Fibroblast of villous mesenchyme (primary cell): ENCODE measurements at places on chromosomes 4 and X.

DNA sequence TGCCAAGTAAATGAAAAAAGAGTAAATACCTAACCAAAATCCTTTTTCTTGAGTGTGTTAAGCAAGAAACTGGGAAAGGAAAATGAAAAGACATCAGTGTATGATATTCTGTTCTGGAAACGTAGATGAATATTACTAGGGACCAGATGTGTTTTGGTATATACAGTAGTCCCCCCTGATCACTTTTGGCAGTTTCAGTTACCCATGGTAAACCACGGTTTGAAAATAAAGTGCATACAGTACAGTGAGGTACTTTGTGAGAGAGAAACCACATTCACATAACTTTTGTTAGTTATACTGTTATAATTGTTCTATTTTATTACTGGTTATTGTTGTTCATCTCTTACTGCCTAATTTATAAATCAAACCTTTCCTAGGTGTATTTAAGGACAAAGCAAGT, 250.9 kb downstream of the TENM3 start:
- no peak for DNase-seq

DNA sequence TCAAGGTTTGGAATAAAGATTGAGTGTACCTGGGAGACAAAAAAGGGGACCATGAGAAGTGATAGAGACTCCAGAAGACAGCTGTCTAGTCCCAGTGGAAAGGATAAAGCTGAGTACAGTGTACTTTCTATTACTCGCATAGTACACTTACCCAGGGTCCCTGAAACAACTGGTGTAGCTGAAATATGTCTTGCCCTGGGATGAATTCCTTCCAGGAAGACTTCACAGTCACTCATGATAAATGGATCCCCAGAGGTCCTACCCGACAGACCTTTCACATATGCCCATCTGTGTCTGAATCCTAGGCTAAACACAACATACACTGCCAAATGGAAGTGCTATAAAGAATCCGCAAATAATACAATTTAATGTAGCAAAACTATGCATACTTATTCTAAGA, 48.2 kb upstream of the SPANXN1 start:
- no peak for DNase-seq

GRCh38 chrX:21799767-21800166, 39.6 kb upstream of the MBTPS2 start:
- DNase-seq: no peak

DNA sequence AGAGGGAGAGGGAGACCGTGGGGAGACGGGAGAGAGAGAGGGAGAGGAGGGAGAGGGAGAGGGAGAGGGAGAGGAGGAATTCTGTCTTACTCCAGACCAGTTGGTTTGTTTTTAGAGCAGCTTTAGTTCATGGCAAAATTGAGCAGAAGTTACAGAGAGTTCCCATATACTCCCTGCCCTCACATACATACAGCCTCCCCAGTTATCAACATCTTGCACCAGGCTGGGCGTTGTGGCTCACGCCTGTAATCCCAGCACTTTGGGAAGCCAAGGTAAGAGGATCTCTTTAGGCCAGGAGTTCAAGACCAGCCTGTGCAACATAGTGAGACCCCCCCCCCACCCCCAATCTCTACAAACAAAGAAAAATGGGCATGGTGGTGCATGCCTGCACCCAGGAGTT, 79.8 kb upstream of the OGT start:
- DNase-seq: no peak

- no peak for DNase-seq
Measured at GRCh38 chrX:71615954-71616353, 2.4 kb downstream of the CXCR3 start.

DNA sequence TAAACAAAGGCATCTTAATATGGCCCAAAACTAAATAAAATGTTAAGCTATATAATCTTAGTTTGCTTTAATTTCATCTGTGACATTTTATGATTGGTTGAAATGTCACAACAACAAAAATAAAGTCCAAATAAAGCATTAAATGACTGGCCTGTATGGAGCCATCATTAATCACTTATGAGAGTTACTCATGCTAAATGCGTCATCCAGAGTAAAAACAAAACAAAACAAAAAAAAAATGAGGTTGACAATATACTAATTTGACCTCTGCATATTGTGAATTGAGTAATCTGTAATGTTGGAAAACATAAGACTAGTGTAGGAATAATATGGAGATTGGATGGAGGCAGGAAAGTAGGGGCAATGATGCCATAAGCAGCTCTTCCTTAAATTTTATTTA, 139.7 kb downstream of the MAPK10 start:
- DNase-seq: peak; percentile 78

- peak; percentile 38 for DNase-seq
Measured at GRCh38 chr4:102438396-102439235, 62.5 kb upstream of the NFKB1 start.

- DNase-seq: no peak
Measured at GRCh38 chr4:147933316-147933715, 201.4 kb downstream of the ARHGAP10 start.

GRCh38 chr4:42519803-42520417, 122.6 kb downstream of the SHISA3 start:
- peak; percentile 55 for DNase-seq

DNA sequence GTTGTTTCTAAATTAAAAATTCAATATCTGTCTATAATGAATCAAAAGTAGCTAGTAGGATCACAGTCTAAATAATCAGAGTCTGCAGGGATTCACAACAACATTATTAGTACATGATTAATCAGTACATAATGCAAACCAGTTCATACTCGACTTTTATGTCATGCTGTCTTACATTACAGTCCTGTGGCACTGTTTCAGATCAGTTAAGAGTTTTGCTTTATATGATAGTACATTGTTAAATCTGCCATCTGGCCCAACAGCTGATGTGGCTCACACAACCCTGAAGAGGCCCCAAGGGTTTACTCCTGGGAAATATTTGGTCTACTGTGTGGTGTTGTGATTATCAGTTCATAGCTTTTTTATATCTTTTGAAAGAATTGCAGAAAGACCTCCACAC, 247.1 kb upstream of the ETNPPL start:
- peak; percentile 97 for DNase-seq

- no peak for DNase-seq
Measured at GRCh38 chr4:3245676-3246075, 3.3 kb upstream of the MSANTD1 start.

GRCh38 chr4:16067515-16067914, 16.3 kb downstream of the PROM1 start:
- no peak for DNase-seq
